CD8-positive, alpha-beta T cell (primary cell): ENCODE measurements at places on chromosomes 6 and 20. TPM values are rescaled to one million over a fixed set of nuclear protein-coding genes. Genes with fewer than 3 reads are reported as not detected.

- no peak for DNase-seq
These were observed 6.0 kb upstream of the RIPPLY2 start for GRCh38 chr6:83847179-83847578.

DNA sequence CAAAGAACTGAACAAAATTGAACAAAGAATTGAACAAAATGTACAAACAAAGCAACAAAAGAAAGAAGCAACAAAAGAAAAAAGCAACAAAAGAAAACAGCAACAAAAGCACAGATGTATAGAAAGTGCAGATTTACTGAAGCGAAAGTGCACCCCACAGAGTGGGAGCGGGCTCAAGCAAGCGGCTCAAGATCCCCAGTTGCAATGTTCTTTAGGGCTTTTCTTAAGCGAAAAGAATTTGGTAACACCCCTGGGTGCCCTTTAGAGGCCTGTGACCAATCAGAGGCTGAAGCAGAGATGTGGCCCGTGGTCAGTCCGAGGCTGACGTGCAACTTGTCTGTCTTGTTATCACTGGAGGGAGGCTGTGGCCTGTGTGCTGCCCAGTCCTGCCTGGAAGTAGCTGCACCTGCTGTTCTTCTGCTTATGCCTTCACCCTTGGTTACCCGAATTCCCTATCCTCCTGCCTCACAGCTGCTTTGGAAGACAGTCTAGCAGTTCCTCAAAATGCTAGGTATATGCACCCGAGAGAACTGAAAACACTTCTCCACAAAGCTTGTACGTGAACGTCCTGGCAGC, 13.2 kb upstream of the KIF25 start:
- no peak for DNase-seq

DNA sequence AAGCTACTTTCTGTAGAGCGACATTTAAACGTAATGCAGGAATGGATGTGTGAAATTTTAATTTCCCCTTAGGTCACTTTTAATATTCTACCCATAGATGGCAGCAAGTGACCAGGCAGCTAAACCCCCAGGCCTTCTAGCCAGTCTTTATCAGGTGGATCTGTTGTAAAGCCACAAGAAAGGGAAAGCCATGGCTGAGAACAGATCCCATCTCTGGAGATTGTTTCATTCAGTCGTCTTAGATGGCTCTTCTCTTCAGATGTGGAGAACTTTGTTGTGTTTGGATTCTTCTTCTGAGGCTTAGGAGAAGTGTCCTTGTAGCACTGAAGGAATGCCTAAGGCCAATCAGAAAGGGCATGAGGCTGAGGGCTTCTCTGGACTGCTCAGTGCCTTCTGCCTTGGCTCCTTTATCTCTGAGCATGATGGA, 15.8 kb upstream of the RNF182 start:
- DNase-seq: peak; percentile 30

DNA sequence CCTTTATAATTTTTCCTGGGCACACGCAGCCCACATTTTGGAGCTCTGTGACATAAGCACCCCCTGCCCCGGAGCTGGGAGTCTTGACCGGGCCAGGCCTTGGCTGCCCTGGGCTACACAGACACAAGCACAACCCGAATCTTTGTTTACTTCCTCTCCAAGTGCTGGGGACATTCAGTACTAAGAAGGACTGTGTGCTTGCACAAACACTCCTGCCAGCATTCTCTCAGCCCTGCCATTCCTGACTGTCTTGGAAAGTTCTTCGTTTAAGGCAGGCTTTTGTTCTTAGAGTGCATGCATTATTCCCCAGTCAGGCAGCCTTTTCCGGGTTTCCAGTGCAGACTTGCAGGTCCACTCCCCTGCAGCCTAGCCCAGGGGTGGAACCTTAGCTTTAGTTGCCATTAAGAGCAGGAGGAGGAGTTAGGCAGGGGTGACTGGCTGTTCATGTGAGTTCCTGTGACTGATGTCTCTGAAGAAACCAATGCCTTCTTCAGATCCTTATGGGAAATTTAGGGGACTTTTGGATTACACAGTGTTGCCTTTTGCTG, 28.6 kb downstream of the FOXO3 start:
- DNase-seq: no peak

The OPN5 gene
- total RNA-seq: not detected
